ENCODE measurements at places on chromosomes 7 and 10. TPM values are rescaled to one million over a fixed set of nuclear protein-coding genes. Genes with fewer than 3 reads are reported as not detected.

- no peaks in the 10 kb centered on the region for H3K27me3 ChIP-seq
- DNase-seq: no peak
- H3K4me3 ChIP-seq: no peak overlapping the region
- H3K36me3 ChIP-seq: no peaks in the 10 kb centered on the region
- H3K27ac ChIP-seq: no peak overlapping the region
Observed at GRCh38 chr10:127133225-127133624, 63.2 kb downstream of the INSYN2A start.

Gene LGI1
- total RNA-seq: not detected

Gene CLDN3
- not detected for total RNA-seq

DNA sequence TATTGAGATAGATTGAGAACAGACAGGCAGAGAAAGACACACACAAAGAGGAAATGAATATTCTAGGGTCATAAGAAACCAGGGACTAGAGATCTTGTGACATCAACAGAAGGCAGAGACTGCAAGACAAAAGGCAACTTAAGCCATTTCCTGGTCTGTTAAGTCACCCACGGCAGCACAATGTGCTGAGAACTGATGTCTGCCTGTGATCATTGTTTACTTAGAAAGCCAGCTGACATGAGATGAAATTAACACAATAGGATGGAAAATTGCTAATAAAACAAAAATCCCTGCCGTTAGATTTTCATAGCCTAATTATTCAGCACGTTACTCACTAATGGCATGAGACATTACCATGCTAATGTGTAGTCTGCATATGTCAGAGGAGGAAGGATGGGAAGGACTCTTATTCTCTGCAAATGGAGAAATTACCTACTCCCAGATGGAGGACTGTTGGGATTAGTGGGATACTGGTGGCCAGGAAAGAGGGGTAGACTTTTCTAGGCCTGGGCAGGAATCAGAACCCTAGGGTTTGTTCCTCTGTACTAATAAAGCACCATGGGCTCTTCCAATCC, 191.3 kb upstream of the PODXL start:
- H3K36me3 ChIP-seq: no peaks in the 10 kb centered on the region
- no peaks in the 10 kb centered on the region for H3K27me3 ChIP-seq
- no peak for DNase-seq
- no peak overlapping the region for H3K27ac ChIP-seq
- no peak overlapping the region for H3K4me3 ChIP-seq

Gene CPXM2
- total RNA-seq: not detected

DNA sequence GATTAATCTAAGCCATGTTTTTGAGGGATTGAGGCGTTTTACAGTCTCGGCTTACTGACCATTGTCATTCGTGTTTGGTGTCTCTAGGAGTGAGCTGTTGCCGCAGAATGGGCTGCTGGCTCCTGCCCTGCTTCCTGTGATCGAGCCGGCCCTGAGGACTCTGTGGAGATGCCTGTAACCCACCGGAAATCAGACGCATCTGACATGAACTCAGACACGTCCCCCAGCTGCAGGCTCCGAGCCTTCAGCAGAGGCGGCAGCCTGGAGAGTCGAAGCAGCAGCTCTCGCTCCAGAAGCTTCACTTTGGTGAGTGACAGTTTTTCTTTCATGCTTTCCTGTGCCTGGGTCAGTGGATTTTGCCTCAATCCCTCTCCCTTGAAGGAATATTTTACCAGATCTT, 28.8 kb downstream of the PROSER2 start:
- no peaks in the 10 kb centered on the region for H3K36me3 ChIP-seq
- no peak overlapping the region for H3K27ac ChIP-seq
- H3K27me3 ChIP-seq: no peaks in the 10 kb centered on the region
- H3K4me3 ChIP-seq: no peak overlapping the region
- no peak for DNase-seq

GRCh38 chr10:7027913-7028808, 382.7 kb downstream of the SFMBT2 start:
- no peak overlapping the region for H3K27ac ChIP-seq
- DNase-seq: no peak

DNA sequence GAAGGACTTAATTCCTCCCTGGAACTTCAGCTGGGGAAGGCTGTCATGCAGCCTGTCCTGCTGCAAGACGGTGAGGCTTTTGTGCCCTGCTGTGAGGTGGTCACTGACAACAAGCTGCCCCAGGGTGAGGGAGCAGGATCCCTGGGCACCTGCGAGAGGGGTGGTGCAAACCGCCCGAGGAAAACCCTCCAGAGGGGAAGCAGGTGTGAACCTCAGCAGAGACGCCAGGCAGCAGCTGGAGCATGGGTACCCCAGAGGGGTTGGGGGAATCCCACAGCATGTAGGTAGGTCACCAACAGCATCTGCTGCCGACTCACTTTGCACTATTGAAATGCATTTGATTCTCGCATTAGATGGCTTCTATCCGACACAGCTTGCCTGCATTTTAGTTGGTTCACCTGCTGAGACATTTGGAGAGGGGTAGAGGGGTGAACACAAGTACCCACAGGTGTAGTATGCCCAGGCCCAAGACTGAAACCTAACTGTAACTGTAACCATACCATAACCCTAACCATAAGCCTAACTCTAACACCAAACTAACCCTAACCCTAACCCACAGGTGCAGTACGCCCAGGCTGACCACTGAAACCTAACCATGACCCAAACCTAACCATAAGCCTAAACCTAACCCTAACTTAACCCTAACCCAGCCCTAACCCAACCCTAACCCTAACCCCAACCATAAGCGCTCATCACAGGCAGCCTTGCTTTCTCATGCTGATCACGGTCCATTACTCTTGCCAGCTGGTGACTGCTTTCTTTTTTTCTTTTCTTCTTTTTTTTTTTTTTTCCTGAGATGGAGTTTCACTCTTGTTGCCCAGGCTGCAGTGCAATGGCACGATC, 85.9 kb downstream of the ELFN1 start:
- no peak overlapping the region for H3K4me3 ChIP-seq

GRCh38 chr7:128020159-128020558, 11.1 kb downstream of the LRRC4 start:
- peak overlapping the region; percentile 97 for H3K27ac ChIP-seq
- no peaks in the 10 kb centered on the region for H3K27me3 ChIP-seq
- no peak overlapping the region for H3K4me3 ChIP-seq
- H3K36me3 ChIP-seq: peaks cover 32% of the 10 kb centered on the region

- no peaks in the 10 kb centered on the region for H3K4me1 ChIP-seq
- no peak overlapping the region for H3K27ac ChIP-seq
- H3K4me3 ChIP-seq: no peak overlapping the region
- H3K27me3 ChIP-seq: no peaks in the 10 kb centered on the region
- no peaks in the 10 kb centered on the region for H3K36me3 ChIP-seq
Observed at GRCh38 chr7:44251269-44251668, 50.5 kb downstream of the YKT6 start.

DNA sequence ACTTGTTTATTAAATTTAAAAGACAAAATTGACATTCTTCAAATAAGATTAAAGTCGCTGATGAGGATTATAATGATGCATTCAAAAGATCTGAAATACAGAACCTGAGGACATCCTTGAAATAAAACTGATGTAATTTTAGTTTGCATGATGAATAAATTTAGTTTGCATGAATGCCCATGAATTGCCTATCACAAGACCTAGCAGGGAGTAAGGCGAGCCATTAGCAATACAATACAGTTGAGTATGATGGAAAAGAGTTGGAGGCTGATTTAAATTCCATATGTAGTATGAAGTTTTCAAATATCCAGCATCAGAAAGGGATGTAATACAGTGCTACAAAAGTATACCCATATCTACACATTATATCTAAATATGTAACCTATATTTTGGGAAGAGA, 321.3 kb downstream of the CACNA2D1 start:
- DNase-seq: no peak
- H3K27ac ChIP-seq: no peak overlapping the region
- H3K4me3 ChIP-seq: no peak overlapping the region
- no peaks in the 10 kb centered on the region for H3K27me3 ChIP-seq
- no peaks in the 10 kb centered on the region for H3K4me1 ChIP-seq
- H3K36me3 ChIP-seq: no peaks in the 10 kb centered on the region

DNA sequence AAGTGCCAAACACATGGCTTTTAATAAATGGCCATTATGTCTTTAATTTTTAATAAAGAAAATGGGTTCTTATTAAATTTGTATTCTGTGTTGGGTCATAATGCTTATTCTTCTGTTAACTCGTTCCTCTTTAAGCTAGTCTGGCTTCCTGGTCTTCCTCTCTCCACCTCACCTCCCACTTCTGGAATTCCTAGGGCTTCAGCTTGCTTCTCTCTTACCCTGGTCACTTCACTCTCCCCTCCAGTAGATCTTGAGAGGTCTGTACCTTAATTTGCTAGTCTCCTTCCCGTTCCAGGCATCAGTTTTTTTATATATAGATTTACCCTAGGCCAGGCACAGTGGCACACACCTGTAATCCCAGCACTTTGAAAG, 111.2 kb downstream of the RALA start:
- DNase-seq: no peak
- H3K27me3 ChIP-seq: no peaks in the 10 kb centered on the region
- peak overlapping the region; percentile 77 for H3K27ac ChIP-seq
- peaks cover 45% of the 10 kb centered on the region for H3K4me1 ChIP-seq
- H3K36me3 ChIP-seq: peaks cover 4% of the 10 kb centered on the region

Gene EBF3
- total RNA-seq: not detected

Gene VAX1
- total RNA-seq: not detected

DNA sequence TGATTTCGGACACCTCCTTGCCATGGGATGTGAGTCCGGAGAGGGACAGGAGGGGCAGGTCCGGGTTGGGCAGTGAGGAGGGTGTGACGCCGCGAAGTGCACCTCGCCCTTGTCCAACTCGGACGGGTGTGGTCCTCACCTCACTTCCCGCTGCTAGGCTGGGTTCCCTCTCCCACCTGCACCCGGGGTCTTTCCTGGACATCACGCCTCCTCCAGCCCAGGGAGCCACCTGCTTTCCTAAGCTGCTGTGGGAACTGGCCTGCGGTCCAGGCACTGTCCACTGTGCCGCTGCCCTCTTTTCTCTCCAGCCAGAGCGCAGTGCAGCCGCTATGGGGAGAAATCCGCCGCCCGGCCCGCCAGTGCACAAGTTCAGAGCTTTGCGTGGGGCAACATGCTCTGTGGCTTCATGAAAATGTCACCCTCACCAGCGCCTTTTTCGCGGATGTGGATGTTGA, 45.0 kb upstream of the ZNF716 start:
- no peak for DNase-seq
- no peaks in the 10 kb centered on the region for H3K4me1 ChIP-seq
- no peak overlapping the region for H3K27ac ChIP-seq
- H3K27me3 ChIP-seq: no peaks in the 10 kb centered on the region

Gene CHST3
- not detected for total RNA-seq

Gene ATG9B
- 1.6 TPM for total RNA-seq

GRCh38 chr7:75798770-75799169, 14.8 kb downstream of the CCL24 start:
- H3K27ac ChIP-seq: no peak overlapping the region
- no peaks in the 10 kb centered on the region for H3K36me3 ChIP-seq
- no peaks in the 10 kb centered on the region for H3K27me3 ChIP-seq
- no peak for DNase-seq
- H3K4me1 ChIP-seq: no peaks in the 10 kb centered on the region

DNA sequence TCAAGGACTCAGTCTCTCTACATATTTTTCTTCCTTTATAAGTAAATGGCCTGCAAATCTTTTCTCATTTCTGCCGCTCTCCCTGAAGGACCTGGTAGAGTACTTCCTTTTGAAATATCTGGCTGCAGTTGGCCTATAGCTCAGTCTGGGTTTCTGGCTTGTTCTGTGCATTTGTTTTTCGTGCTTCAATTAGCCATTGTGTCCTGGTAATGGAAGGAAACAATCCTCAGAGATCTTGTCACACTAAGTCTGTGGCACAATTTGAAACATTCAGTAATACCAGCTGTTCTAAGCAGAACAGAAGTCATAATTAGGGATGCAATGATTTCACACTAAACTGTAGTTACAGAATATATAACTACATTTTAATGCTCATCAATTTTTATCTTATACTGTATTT, 545.0 kb downstream of the NRG3 start:
- no peak for DNase-seq
- no peaks in the 10 kb centered on the region for H3K36me3 ChIP-seq
- H3K27ac ChIP-seq: no peak overlapping the region
- H3K4me3 ChIP-seq: no peak overlapping the region
- no peaks in the 10 kb centered on the region for H3K4me1 ChIP-seq

GRCh38 chr10:77771851-77772250, 134.2 kb upstream of the KCNMA1 start:
- no peak for DNase-seq
- no peak overlapping the region for H3K4me3 ChIP-seq
- H3K27ac ChIP-seq: no peak overlapping the region
- no peaks in the 10 kb centered on the region for H3K4me1 ChIP-seq

- no peak overlapping the region for H3K4me3 ChIP-seq
- H3K27ac ChIP-seq: no peak overlapping the region
- no peaks in the 10 kb centered on the region for H3K27me3 ChIP-seq
- no peaks in the 10 kb centered on the region for H3K36me3 ChIP-seq
- no peaks in the 10 kb centered on the region for H3K4me1 ChIP-seq
Observed at GRCh38 chr10:58488921-58489320, 23.8 kb upstream of the BICC1 start.

GRCh38 chr7:157395206-157395605, 58.4 kb downstream of the DNAJB6 start:
- H3K27ac ChIP-seq: no peak overlapping the region
- H3K36me3 ChIP-seq: peaks cover 7% of the 10 kb centered on the region
- no peaks in the 10 kb centered on the region for H3K4me1 ChIP-seq
- no peaks in the 10 kb centered on the region for H3K27me3 ChIP-seq

GRCh38 chr7:90119178-90119971, 34.9 kb upstream of the STEAP1 start:
- H3K4me3 ChIP-seq: no peak overlapping the region
- H3K36me3 ChIP-seq: no peaks in the 10 kb centered on the region
- DNase-seq: no peak
- no peaks in the 10 kb centered on the region for H3K4me1 ChIP-seq
- H3K27ac ChIP-seq: no peak overlapping the region

Measured in Karpas-422 (cell line).